Natural killer cell (primary cell): ENCODE measurements at places on chromosomes 16 and 17. TPM values are rescaled to one million over a fixed set of nuclear protein-coding genes. Genes with fewer than 3 reads are reported as not detected.

- H3K4me1 ChIP-seq = no peaks in the 10 kb centered on the region
- H3K27ac ChIP-seq = no peak overlapping the region
- no peak for DNase-seq
- no peaks in the 10 kb centered on the region for H3K27me3 ChIP-seq
- no peak overlapping the region for H3K4me3 ChIP-seq
- H3K36me3 ChIP-seq = peaks cover 65% of the 10 kb centered on the region
Measured at GRCh38 chr16:56506941-56507340, 12.9 kb downstream of the BBS2 start.

- no peak for DNase-seq
- no peaks in the 10 kb centered on the region for H3K36me3 ChIP-seq
- peaks cover 4% of the 10 kb centered on the region for H3K4me1 ChIP-seq
- no peak overlapping the region for H3K4me3 ChIP-seq
- H3K27me3 ChIP-seq = no peaks in the 10 kb centered on the region
Measured at GRCh38 chr16:79301051-79301450, 299.5 kb downstream of the MAF start.

C16orf96 gene
- 0.61 TPM for total RNA-seq

PLK1 gene
- 2.9 TPM for total RNA-seq
